CD8-positive, alpha-beta memory T cell (primary cell): ENCODE measurements at places on chromosomes 5 and 9. TPM values are rescaled to one million over a fixed set of nuclear protein-coding genes. Genes with fewer than 3 reads are reported as not detected.
A peak's percentile ranks its signal among the peaks of the same experiment; 100 is the strongest.

- H3K27ac ChIP-seq: no peak overlapping the region
- DNase-seq: no peak
- no peaks in the 10 kb centered on the region for H3K4me1 ChIP-seq
These were observed 249.9 kb downstream of the MARCHF11 start for GRCh38 chr5:15929611-15930263.

GRCh38 chr5:14440582-14441431 is 140.8 kb upstream of the OTULINL start:
- no peaks in the 10 kb centered on the region for H3K27me3 ChIP-seq
- DNase-seq: no peak
- H3K4me3 ChIP-seq: no peak overlapping the region
- H3K27ac ChIP-seq: no peak overlapping the region
- H3K4me1 ChIP-seq: no peaks in the 10 kb centered on the region

- H3K27ac ChIP-seq: no peak overlapping the region
- no peak overlapping the region for H3K4me3 ChIP-seq
- H3K36me3 ChIP-seq: no peaks in the 10 kb centered on the region
- H3K4me1 ChIP-seq: peaks cover under 1% of the 10 kb centered on the region
- H3K27me3 ChIP-seq: no peaks in the 10 kb centered on the region
- no peak for DNase-seq
These were observed 6.2 kb downstream of the TERT start for GRCh38 chr5:1288439-1289335.

DNA sequence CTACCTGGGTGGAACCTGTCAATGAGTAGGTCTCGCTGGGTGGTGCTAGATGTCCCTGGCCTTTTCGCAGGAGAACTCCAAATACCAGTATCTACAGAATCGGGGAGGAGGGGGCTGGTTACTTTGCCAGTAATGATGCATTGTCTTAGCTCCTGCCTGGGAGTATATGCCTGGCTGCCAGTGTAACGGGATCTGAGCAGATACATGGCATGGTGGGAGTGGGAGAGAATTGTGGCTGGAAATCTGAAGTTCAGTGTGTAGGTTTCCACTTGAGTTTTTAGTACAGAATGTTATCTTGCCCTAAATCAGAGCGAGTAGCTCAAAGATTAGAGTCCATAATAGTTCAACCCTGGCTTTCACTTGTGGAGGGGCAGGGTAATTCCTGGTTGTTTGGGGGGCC is 38.0 kb upstream of the FANCC start:
- no peak overlapping the region for H3K27ac ChIP-seq
- no peak for DNase-seq
- no peak overlapping the region for H3K4me3 ChIP-seq
- no peaks in the 10 kb centered on the region for H3K27me3 ChIP-seq
- H3K36me3 ChIP-seq: no peaks in the 10 kb centered on the region

DNA sequence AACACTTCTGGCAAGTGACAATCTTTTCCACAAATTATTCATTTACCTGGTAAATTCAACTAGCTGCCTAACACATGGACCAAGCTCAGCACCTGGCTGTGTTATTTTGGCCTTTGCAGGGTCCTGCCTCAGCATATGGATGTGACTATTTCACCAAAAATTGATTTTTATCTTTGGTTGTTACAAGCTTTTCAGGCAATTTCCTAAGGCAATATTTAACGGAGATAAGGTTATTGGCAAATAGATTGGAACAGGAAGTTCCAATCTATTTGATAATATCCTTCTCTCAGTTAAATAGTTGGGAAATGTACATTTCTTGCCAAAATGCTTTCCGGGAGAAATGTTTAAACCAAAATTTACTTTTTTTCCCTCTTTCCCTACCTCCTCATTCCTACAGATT is 415.2 kb upstream of the SMARCA2 start:
- DNase-seq: no peak
- H3K27me3 ChIP-seq: no peaks in the 10 kb centered on the region
- H3K27ac ChIP-seq: no peak overlapping the region
- no peaks in the 10 kb centered on the region for H3K36me3 ChIP-seq

DNA sequence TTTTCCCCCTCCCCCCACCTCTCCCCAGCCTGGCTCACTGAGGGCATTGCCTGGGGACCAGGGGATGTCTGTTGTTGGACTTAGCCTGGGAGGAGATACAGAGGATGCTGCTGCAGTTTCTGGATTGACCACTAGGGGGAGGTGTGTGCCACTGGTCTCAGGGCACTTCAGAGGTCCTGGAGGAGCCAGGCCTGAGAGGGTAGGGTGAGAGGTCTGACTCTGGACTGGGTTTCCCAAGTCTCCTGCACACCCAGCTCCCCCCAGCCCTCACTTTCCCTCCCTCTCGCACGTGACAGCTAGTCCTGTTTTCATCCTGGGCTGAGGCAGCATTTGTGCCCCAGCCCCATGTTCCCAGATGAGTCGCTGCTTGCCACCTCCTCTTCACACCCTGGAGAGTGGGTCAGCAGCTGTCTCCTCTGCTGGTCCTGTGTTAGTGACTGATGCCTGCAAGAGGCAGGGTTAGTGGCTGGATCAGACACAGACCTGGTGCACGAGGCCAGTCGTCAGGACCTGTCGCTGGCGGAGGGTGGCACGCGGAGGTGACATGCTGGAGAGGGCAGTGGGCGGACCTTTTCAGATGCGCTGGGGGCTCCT is 4.4 kb downstream of the IL3 start:
- H3K4me1 ChIP-seq: peaks cover 7% of the 10 kb centered on the region
- no peaks in the 10 kb centered on the region for H3K27me3 ChIP-seq
- no peak overlapping the region for H3K4me3 ChIP-seq
- DNase-seq: peak; percentile 73

- H3K27ac ChIP-seq: no peak overlapping the region
- no peaks in the 10 kb centered on the region for H3K36me3 ChIP-seq
- H3K4me1 ChIP-seq: peaks cover 3% of the 10 kb centered on the region
- DNase-seq: no peak
These were observed 219.0 kb downstream of the AOPEP start for GRCh38 chr9:94945197-94946144.

DNA sequence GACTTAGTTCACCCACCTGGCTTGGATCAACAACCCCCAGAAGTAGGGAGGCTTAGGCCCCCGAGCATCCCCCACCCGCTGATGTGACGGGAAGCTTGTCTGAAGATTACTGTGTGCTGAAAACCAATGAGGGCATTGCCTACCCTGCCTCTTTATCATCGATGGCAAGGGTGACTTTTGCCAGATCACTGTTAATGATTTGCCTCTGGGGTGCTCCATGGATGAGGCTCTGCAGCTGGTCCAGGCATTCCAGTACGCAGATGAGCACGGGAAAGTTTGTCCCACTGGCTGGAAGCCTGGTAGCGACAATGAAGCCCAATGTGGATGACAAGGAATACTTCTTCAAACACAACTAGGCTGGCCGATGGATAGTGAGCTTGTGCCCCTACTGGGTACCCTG is 22.0 kb downstream of the RUFY1 start:
- DNase-seq: no peak
- no peak overlapping the region for H3K4me3 ChIP-seq
- H3K36me3 ChIP-seq: peaks cover 28% of the 10 kb centered on the region
- no peak overlapping the region for H3K27ac ChIP-seq

DNA sequence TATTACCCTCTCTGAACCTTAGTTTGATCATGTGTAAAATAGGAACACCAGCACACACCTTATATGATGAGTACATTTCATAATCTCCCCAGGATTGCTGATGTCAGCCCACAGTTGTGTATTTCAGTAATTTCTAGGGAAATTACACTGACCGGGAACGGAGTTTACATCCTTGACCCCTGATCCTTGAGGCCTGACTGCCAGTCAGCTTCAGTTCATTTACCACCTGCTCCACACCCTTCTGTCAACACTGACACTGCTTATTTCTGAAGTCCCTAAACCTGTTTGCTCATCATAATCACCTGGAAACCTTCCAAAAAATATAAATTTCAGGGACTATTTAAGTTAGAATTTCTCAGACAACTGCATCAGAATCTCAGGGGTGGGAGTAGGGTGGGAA is 55.3 kb downstream of the ZNF622 start:
- H3K4me3 ChIP-seq: no peak overlapping the region
- no peak for DNase-seq
- no peaks in the 10 kb centered on the region for H3K4me1 ChIP-seq
- H3K27ac ChIP-seq: no peak overlapping the region

FRMPD1 gene
- total RNA-seq: not detected

PCDHB15 gene
- total RNA-seq: not detected
